Panc1 (cell line): ENCODE measurements at places on chromosomes 2 and 18. TPM values are rescaled to one million over a fixed set of nuclear protein-coding genes. Genes with fewer than 3 reads are reported as not detected.

GRCh38 chr2:72126186-72127100, 21.2 kb downstream of the CYP26B1 start:
- no peak overlapping the region for H3K4me3 ChIP-seq
- no peak overlapping the region for H3K27ac ChIP-seq
- H3K36me3 ChIP-seq = no peaks in the 10 kb centered on the region
- no peak for DNase-seq
- peaks cover 4% of the 10 kb centered on the region; the same call in 1 of the 2 replicates for H3K27me3 ChIP-seq
- no peaks in the 10 kb centered on the region for H3K4me1 ChIP-seq

DNA sequence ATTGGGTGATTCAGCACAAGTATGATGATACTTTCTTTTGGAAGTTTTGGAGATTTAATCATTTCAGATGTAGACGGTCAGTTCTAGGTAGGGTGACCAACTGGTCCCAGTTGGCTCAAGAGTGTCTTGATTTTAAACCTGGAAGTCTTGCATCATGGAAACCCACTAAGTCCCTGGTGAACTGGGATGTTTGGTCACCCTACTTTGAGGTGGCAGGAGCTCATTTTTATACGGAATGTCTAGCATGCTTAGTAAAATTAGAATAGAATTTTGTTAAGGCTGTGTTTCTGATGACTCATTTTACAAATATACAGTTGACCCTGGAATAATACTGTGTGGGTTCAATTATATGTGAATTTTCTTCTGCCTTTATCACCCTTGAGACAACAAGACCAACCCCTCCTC, 61.5 kb upstream of the DOCK10 start:
- H3K4me1 ChIP-seq = peaks cover 6% of the 10 kb centered on the region
- H3K27me3 ChIP-seq = no peaks in the 10 kb centered on the region
- H3K27ac ChIP-seq = no peak overlapping the region
- no peak overlapping the region for H3K4me3 ChIP-seq

DNA sequence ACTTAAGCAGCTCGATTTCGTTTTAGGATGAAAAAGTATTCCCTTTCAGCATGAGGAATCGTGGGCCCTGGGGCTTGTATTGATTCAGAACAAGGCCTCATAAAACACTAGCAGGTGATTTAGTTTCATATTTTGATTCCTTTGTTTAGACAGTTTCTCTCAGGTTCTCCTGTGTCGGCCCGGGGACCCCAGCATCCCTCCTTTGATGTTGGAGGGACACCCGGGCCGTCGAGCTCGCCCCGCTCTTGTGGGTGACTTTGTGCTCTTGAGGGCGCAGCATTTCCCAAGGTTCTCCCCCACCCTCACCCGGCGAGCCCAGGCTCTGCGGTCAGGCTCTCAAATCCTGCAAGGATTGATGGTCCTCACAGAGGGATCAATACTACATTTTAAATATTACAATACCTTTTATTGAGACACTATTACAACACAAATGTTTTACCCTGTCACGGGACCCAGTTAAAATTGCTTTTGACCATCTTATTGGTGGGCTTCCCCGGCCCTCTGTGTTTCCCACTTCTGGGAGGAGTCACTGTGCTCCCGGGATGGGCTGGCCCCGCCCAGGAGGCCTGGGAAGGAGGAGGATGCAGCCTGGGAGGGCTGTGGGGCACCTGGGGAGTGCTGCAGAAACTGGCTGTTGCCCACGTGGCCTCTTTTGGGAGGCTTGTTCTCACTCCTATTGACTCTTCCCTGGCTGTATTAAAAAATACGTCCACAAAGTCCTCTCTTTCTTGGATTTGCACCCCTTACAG, 222.6 kb downstream of the INSIG2 start:
- H3K27me3 ChIP-seq = peaks cover 4% of the 10 kb centered on the region; the same call in 1 of the 2 replicates
- H3K36me3 ChIP-seq = no peaks in the 10 kb centered on the region
- H3K27ac ChIP-seq = no peak overlapping the region
- no peak for DNase-seq
- peak overlapping the region; percentile 51 for H3K4me3 ChIP-seq

DNA sequence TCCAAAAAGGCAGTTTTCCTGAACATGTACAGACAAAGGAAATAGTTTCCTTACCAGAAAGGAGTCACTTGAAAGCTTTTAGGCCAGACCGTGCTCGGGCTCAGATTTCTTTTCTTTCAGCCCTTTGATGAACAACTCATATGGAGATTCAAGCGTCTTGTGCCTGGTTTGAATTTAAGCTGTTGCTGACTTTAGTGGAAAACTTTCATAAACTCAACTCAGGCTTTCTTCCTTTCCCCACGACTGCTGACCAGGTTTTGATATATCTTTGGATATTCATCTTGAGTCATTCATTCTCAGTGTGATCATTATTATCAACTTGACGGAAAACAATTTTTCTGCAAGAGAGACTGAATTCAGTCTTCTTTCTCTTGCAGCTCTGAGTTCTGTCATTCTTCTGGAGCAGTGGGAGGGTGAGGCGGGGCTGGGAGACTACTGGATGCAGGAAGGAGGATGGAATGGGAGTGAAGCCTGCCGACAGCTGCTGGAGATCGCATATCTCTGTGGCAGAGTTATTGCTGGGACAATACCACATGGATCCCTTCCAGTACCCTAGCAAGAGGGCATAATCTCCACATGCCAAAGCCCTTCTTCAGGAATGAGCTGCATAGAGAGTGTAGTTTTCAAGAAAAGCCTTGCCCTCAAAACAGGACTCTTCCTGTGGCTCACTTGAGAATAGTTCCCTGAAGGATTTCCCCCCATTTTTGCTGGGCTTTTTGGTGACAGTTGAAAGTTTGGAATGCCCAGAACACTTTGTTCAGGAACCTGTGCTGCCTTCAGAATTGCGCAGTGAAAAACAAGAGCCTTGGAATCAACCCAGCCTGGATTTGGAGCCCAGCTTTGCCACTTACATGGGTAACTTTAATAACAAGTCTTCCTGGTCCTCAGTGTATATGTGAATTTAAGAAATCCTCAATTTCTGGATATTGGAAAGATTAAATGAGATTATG, 364.4 kb downstream of the ZNF521 start:
- no peak for DNase-seq
- no peaks in the 10 kb centered on the region for H3K4me1 ChIP-seq
- no peaks in the 10 kb centered on the region for H3K36me3 ChIP-seq
- H3K27me3 ChIP-seq = 0 out of 2 replicates have a peak, but pooled peaks cover 2% of the 10 kb centered on the region

Gene LCT
- not detected for total RNA-seq

Gene SLC8A1
- total RNA-seq = 0.59 TPM

GRCh38 chr2:230447455-230448451, 31.8 kb downstream of the SP100 start:
- no peaks in the 10 kb centered on the region for H3K27me3 ChIP-seq
- DNase-seq = no peak
- H3K4me3 ChIP-seq = no peak overlapping the region
- no peak overlapping the region for H3K27ac ChIP-seq
- H3K36me3 ChIP-seq = no peaks in the 10 kb centered on the region

DNA sequence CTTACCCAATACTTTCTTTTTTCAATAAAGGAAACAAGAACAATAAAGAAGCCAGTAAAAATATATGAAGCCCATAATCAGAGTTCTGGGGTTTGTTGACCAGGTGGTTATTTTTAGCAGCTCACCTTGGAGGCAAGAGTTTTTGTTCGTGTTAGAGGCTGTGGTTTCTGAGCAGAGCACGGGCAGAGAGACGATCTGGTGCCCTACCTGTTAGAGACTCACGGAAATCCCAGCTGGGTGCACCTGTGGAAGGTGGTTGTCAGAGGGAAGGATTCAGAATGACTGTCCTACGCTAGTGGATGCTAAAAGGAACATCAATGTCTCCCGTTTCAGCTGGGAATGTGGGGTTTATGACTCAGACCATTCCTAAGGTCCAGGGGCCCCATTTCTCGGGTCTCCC, 87.6 kb downstream of the NRP2 start:
- H3K4me1 ChIP-seq = no peaks in the 10 kb centered on the region
- no peak overlapping the region for H3K4me3 ChIP-seq
- H3K27me3 ChIP-seq = peaks cover 8% of the 10 kb centered on the region; the same call in 1 of the 2 replicates
- H3K36me3 ChIP-seq = no peaks in the 10 kb centered on the region

Gene TWIST2
- total RNA-seq = 4.2 TPM

Gene CEBPZ
- 63.8 TPM for total RNA-seq

DNA sequence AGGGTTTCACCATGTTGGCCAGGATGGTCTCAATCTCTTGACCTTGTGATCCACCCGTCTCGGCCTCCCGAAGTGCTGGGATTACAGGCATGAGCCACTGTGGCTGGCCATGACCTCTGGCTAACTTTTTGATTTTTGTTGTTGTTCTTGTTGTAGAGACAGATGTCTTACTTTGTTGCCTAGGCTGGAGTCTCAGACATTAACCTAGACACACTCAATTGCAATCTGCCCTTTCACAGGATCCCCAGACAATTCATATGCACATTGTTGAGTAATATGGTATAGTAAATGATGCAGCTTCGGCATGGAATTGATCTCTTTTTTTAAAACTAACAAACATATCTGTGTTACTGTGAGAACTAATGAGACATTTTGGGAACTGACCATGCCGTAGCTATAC, 130.5 kb upstream of the CCDC195 start:
- no peak overlapping the region for H3K4me3 ChIP-seq
- no peaks in the 10 kb centered on the region for H3K36me3 ChIP-seq

- H3K4me1 ChIP-seq = no peaks in the 10 kb centered on the region
- no peak overlapping the region for H3K27ac ChIP-seq
- DNase-seq = no peak
- no peaks in the 10 kb centered on the region for H3K36me3 ChIP-seq
- no peak overlapping the region for H3K4me3 ChIP-seq
- H3K27me3 ChIP-seq = no peaks in the 10 kb centered on the region
Observed at GRCh38 chr18:58496937-58497336, 132.0 kb downstream of the ALPK2 start.

GRCh38 chr18:35969676-35970075, 2.8 kb upstream of the RMP24 start:
- peaks cover 13% of the 10 kb centered on the region; the same call in 1 of the 2 replicates for H3K36me3 ChIP-seq
- no peak overlapping the region for H3K4me3 ChIP-seq

- H3K4me1 ChIP-seq = no peaks in the 10 kb centered on the region
- H3K27ac ChIP-seq = no peak overlapping the region
- no peaks in the 10 kb centered on the region; the same call in 1 of the 2 replicates for H3K27me3 ChIP-seq
- no peak overlapping the region for H3K4me3 ChIP-seq
Observed at GRCh38 chr2:107737756-107738155, 88.9 kb upstream of the RGPD4 start.

DNA sequence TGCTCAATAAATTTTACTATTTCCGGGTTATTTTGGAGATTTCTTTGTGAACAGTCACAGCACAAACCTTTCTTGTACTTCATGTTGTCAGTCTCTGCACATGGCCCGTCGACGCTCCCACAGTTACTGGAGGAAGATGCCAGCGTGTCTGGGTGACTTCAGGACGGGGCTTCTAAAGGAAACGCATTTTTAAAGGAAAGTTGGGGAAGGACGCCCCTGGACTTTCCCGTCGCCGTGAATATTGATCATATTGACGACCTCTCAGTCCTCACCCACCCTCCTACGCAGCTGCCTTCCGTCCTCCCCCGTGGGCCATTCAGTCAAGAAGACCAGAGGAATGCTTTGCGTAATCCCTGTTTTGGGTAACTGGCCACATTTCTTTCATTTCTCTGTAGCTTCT, 71.1 kb upstream of the SNTG2 start:
- H3K4me1 ChIP-seq = no peaks in the 10 kb centered on the region
- H3K4me3 ChIP-seq = no peak overlapping the region

Gene LBH
- total RNA-seq = 2.2 TPM

- DNase-seq = no peak
- no peaks in the 10 kb centered on the region for H3K27me3 ChIP-seq
- 0 out of 2 replicates have a peak overlapping the region, but pooled peaks have one; percentile 2 for H3K27ac ChIP-seq
- no peak overlapping the region for H3K4me3 ChIP-seq
Observed at GRCh38 chr2:127080226-127080937, 26.6 kb downstream of the BIN1 start.

DNA sequence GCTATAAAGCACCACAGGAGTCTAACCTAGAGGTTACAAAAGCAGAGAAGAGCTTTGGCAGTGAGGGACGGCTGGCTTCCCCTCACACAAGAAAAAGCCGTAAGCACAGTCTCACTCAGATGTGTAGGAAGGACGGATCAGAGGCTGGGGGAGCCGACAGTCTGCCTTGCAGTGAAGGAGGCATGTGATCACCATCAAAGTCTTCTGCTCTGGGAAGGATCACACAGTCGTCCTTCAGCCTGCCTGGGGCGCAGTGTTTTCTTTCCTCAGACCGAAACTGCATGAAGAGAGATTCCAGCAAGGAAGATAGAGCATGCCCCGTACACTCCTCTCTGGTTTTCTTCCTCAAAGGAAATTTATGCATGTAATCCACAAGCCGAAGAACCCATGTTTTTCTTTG, 24.1 kb downstream of the GATA6 start:
- no peak for DNase-seq
- no peak overlapping the region for H3K27ac ChIP-seq
- H3K36me3 ChIP-seq = no peaks in the 10 kb centered on the region
- H3K27me3 ChIP-seq = peaks cover 2% of the 10 kb centered on the region; the same call in 1 of the 2 replicates
- H3K4me1 ChIP-seq = no peaks in the 10 kb centered on the region
- no peak overlapping the region for H3K4me3 ChIP-seq

DNA sequence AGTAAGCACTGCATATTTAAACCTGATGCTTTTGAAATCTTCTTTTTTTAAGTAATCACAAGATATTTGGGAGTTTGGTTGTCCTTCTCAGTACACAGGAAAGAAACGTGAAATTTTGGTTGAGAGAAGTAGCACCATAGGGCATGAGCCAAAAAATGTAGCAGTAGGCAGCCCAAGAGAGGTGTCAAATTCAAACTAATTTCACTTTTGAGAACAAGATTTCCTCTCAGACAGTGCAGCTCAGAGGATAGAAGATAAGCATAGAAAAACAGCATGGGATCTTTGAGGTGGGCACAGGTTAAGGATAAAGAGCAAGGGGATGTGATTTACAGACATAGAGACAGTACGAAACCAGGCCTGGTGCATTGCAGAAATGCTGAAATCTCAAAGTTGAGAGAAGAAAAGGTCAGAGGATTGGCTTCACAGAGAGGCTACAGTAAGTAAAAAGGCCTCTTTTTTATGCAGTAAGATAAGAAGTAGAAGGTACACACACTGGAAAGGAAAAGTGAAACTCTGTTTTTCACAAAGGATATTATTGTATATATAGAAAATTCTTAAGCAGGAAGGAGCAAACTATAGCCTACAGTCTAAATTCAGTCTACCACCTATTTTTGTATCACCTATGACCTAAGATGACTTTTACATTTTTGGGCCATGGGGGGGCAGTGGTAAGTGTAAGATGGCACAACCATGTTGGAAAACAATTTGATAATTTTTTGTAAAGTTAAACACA, 89.8 kb downstream of the PKP4 start:
- H3K36me3 ChIP-seq = peaks cover 3% of the 10 kb centered on the region; the same call in 1 of the 2 replicates
- no peak overlapping the region for H3K27ac ChIP-seq
- no peak for DNase-seq
- no peak overlapping the region for H3K4me3 ChIP-seq
- H3K4me1 ChIP-seq = no peaks in the 10 kb centered on the region

- H3K36me3 ChIP-seq = no peaks in the 10 kb centered on the region
- no peaks in the 10 kb centered on the region for H3K4me1 ChIP-seq
- H3K27ac ChIP-seq = no peak overlapping the region
- DNase-seq = peak; percentile 13
- no peaks in the 10 kb centered on the region for H3K27me3 ChIP-seq
Observed at GRCh38 chr2:15169326-15170069, 391.6 kb downstream of the NBAS start.

Gene KCNG2
- total RNA-seq = not detected

Gene CCDC150
- 19.0 TPM for total RNA-seq

Gene PLCL1
- not detected for total RNA-seq
